NCI-H510A treated with DMSO at 0.1 percent for 48 hours (cell line): ENCODE measurements at places on chromosomes 13 and 19.
A peak's percentile ranks its signal among the peaks of the same experiment; 100 is the strongest.

DNA sequence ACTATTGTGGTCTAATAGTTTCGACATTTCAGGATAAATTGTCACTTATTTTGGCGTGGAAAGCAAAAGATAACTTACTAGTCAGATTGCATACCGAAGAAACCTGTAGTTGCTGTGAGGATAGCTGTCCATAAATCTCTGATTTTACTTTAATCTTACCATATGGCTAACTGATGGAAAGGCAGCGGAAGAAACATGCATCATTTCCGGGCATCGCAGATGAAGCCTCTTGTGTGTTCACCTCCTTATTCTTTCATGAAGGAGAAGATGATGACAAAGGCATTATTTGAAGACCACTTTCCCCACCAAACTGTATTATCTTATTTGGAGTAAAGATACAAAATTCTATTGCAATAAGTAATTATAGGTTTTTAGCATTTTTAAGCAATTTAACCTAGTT is 763.6 kb upstream of the SLITRK6 start:
- no peak for DNase-seq

DNA sequence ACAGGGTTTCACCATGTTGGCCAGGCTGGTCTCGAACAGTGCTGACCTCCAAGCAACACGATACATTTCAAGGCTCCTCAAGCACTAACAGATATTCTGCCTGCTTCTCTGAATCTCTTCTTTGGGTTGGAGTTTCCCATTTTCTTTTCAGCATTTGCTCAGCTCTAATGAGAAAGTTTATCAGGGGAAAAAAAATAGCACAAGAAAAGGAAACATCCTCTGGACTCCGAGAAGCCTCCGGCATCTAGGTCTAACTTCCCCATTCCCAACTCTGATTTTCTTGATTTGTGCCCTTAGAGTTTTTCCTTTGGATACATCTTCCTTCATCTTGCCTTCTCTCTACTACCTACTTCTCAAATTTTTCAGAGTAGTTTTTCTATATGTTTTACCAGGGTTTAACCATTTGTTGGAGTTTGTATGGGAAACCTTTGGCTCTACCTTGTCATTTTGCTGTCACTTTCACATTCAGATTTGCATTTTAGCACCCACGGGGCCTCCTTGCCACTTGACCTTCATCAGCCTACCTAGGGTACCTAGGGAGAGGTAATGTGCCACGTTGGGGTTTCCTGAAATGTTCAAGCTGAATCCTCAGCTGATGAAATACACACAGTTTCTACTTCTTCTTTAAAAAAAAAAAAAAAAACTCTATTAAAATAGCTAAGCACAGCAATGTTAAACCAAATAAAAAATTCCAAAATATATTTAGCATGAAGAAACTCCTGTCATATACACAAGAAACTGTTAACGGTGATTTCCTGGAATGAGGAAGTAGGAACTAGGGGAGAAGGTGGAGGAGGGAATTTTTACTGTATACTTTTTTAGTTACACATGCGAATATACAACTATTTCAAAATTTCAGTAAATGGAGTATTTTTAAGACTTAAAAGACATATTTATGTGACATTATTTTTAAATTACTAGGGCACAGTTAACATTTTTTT is 5.1 kb upstream of the USP12 start:
- no peak for DNase-seq

DNA sequence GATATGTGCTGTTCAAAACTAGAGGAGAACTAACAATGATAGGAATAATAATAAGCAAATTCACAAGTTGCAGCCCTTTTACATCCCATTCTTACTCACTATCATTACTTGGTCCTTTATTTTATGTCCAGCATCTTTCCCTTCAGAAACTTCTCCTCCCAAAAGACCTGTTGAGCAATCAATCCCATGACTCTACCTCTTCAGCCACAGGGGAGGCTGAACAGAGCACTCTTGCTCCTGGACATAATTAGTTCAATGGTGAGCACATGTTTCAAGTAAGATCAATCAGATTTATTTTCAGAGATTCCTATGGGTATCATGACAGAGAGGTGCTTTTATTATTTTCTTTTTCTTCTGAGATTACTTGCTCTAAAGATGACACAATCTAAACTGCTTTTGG is 260.0 kb downstream of the COG6 start:
- DNase-seq, result no peak

GRCh38 chr13:27500806-27501534 is 50.6 kb upstream of the MTIF3 start:
- no peak for DNase-seq

DNA sequence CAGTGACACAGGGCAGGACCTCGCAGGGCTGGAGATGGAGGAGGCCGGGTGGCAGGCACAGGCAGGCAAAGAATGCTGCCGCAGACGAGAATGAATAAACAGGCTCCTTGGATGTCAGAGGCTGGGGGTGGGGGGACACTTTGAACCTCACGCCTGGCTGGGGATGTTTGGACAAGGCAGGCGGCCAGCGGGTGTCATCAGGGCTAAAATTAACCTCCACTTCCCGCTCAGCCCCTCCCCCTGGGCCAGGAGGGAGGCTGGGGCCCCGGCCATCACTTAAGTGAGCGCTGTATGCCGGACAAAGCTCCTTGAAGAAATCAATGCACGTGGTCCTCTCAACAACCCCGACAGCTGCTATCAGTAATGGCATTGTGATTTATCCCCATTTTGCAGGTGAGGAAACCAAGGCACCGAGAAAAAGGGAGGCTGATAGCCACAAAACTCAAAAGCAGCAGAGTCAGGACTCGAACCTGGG is 10.3 kb upstream of the FUT5 start:
- peak; percentile 67 for DNase-seq

GRCh38 chr13:19173752-19174151 is 7.9 kb downstream of the TUBA3C start:
- DNase-seq, result no peak

DNA sequence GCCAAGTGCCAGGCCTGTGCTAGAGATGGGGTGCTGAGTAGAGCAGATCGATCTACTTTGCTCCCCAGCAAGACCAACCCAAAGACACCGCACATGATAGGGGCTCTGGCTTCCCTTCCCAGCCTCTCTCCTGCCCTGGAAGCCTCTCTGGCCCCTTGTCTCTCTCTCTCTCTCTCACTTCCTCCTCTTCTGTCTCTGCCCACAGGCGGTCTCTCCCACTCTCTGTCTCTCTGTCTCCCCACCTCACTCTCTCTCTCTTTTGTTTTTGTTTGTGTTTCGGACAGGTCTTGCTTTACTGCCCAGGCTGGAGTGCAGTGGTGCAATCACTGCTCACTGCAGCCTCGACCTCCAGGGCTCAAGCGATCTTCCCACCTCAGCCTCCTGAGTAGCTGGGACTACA is 1.3 kb downstream of the SELENOV start:
- no peak for DNase-seq

- DNase-seq, result no peak
These were observed 27.7 kb upstream of the CYSLTR2 start for GRCh38 chr13:48626077-48626449.

GRCh38 chr19:55247621-55248099 is 11.2 kb downstream of the PPP6R1 start:
- DNase-seq, result no peak
